Hematopoietic multipotent progenitor cell treated with erythropoietin and hydrocortisone succinate and interleukin-3 and kit ligand, for 17 days (in vitro differentiated cells): ENCODE measurements at places on chromosomes 1 and 21.

DNA sequence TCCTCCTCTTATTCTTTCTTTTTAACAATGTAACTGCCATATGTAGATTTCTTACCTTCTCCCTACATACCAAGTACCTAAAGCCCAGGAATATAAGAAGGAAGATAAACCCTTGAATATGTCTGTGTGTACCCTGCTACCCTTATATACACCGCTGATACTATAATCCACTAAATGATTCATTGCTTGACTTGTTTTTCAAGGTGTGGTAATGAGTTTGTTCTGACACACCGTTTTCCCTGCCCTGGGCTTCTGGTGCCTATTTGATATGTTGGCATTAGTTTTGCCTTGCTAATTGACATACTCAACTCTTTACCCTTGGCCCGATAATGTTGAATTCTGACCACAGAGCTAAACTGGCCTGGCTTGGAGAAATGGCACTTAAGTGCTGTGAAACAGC is 64.3 kb downstream of the IL23R start:
- no peak for DNase-seq

DNA sequence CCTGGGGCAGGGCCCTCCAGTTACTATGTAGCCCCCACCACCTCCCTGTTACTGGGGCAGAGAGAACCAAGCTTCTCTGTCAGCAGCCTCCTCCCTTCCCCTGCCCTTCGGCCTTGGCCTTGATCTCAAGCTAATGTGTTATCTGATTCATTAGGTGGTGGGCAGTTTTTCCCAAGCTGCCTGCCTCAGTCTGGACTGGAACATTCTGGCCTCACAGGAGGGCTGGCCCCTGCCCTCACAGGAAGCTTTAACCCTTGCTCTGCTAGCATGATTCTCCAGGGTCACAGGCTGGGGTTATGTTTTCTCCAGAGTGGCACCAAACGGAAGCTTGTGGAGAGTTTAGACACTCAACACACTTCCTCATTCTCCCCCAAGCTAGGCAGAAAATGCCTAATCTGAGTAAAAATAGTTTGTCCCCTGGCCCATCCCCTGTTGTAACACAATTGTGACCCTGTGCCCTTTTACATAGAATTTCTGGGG is 37.2 kb upstream of the SLC6A9 start:
- no peak for DNase-seq

GRCh38 chr1:107935396-107936064 is 29.4 kb downstream of the VAV3 start:
- DNase-seq: no peak

- no peak for DNase-seq
Measured at GRCh38 chr21:19785941-19786340, 1212.3 kb upstream of the NCAM2 start.

DNA sequence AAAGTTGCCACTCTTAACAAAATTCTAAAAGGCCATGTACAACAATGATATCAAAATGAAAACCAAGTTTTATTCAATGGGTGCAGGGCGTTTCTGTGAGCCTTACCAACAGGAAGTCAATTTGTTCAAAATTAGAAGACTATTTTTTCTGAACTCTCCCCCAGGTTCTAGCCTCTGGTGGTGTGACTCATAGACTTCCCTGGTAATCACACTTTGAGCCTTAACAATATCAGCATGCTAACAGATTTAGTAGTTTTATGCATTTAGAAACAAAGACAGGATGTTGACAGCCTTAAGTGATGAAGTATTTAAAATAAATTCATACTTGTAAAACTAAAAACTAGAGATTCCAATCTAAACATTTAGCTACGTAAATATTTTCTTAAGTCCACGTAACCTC is 88.4 kb downstream of the LRRC8C start:
- no peak for DNase-seq

DNA sequence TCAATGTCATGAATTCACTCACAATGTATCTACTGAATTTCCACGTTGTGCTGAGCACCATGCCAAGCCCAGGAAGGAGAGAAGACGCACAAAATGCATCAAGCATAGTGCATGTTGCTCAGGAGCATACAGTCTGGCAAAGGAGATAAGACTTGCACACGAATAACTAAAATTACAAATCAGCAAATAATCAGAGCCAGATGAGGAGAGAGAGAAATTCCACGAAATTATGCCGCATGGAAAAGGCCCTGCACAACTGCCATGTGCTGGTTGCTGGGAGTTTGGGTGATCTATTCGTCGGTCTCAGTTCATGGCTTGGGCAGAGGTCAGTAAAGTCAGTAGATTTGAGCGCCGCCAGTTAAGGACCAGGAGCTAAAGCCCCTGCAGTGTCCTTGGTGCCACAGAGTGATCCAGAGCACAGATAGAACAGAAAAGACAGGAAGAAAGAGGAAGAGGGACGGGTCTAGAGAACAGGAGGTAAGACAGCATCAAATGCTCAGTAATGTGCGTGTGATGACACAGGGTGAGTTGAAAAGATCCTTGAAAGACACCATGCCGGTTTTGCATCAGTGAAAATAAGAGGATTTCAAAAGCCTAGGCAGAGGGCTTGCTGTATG is 55.1 kb upstream of the ZNF281 start:
- DNase-seq: no peak

GRCh38 chr1:60697204-60697994 is 385.0 kb upstream of the NFIA start:
- DNase-seq: no peak

- no peak for DNase-seq
Measured at GRCh38 chr21:27571706-27572105, 604.8 kb upstream of the ADAMTS5 start.

DNA sequence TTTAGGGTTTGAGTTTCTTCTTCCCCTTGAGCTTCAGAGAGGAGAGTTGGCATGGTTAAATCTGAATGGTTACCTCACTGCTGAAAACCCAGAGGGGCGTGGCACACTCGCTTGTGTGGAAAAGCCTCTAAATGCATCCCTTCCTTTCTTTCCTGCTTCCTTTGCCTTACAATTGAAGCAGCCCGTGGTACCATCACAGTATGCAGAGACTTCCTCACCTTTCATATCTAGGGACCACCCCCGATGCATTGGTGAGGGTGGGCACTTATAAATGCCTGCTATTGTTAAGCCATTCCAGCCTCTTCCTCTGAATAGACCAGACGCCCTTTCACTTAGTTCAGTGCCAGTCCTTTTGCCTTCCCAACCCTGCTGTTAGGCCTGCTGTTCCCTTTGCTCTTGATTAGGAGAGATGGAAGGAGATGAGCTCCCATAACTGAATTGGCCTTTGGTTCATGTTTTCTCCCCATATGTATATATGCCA is 21.9 kb upstream of the LAX1 start:
- DNase-seq: no peak

- no peak for DNase-seq
Measured at GRCh38 chr1:64043976-64044375, 159.4 kb upstream of the UBE2U start.

DNA sequence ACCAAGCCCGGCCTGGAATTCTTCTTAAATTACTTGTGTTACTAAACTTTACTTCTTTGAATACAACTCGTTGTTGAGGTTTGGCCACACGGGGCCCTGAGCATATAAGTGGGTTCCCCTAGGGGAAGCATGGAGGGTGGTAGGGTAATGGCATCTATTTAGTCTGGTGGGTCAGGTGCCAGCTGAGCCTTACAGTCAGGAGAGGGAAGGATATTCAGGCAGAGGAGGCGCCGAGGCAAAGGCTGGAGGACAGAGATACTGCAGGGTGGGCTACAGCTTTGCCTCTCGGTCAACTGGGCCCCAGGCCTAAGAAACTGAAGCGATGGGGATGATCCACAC is 424 bp upstream of the NECAP2 start:
- no peak for DNase-seq

DNA sequence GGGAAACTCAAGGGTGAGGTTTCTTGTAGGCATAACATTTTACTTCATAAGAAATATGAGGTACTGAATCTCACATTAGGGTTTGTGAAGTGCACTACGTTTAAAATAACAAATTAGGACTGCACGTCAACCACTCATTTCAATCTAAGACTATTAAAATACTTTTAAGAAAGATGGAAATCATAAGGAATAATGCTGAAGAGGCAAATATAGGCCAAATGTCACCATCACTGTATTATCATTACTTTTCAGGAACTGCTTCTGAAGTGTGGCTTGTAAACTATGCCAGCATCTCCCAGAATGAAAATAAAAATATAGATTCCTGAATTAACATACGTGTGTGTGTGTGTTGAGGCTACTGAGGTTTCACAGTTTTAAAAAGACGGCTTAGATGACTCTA is 56.8 kb downstream of the INTS7 start:
- no peak for DNase-seq

DNA sequence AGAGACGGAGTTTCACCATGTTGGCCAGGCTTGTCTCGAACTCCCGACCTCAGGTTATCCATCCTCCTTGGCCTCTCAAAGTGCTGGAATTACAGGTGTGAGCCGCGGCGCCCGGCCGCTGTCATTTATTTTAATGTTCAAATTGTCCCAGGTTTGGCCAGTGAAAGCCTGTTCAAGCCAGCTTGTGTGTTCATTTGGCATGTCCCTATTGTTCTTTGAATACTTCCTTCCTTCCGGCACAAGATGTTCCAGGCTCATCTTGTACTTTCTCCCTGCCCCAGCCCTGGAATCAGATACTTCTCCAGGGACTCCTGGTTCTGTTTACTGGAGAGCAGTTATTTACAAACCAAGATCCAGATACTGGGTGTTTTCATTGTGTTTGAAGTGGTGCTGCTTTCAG is 37.0 kb downstream of the ZBTB8B start:
- DNase-seq: no peak

DNA sequence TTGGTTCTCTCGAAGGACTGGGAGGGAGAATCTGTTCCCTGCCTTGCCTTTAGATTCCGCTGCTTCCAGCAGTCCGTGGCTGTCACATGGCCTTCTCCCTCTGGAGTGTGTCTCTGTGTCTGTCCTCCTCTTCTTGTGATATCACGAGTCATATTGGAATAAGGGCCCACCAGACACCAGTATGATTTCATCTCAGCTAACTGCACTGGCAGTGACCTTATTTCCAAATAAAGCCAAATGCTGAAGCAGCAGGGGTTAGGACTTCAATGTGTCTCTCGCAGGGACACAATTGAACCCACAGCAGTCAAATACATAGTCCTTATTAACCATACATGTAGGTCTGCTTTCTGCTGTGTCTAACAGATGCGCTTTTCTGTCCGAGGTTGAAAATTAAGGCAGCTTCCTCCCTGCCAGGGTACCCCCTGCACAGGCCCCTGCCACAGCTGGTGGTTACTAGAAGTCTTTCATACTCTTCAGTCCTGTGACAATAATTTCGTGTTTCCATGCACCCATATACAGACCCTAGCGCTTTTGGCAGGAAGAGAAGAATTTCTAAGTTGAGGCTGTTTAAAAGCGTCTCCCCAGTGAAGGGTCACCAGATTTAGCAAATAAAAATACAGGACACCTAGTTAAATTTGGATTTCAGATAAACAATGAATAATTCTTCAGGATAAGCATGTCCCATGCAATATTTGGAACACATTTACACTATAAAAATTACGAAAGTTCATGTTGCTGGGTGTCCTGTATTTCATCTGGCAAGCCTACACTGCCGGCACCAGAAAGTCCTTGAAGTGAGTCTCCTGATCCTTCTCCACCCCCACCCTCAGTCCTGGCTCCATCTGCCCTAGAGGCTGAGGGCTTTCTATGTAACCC is 182.1 kb downstream of the ETS2 start:
- DNase-seq: no peak

DNA sequence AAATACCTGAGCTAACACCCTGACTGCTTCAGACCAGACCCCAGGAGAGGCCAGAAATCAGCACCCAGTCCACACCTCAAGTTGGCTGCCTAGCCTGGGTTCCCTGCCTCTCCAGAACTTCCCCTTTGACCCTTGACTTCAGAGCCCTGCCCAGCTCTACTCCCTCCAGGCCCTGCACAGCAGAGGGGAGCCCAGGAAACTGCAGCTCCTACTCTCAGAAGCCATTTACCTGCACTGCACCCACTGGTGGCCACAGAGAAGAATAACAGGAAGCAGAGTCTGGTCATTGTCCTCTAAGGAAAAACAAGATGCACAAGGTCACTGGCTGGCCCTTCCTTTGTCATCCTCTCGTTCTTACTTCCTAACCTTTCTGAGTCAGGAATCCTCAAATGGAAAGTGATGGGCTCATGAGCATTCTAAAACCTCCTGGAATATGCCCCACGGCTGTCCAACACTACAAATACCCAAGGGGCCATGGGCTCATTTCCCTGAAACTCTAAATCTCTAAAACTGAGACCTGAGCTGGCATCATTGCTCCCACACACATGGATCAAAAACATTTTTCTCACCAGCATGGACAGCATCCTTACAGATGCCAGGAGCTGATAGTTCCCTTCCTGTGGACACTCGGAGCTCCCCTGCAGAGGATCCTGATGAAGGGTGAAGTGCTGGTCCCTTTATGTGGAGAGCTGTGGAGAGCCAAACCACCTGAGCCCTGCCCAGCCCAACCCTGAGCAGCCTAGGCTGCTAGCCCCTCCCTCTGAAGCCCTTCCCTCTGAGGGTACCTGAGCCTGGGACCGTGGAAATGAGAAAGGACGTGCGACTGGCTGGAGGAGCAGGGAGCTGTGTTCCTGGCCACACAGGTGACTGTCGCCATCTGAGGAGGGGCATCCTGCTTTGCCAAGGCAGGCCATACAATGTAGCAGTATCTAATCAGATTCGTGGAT is at the start of gene ITLN2:
Gene ITLN2 (minus strand): TSS at position 652 of the 947 bp plus-strand sequence. CDS start 68 bp downstream, at position 584.
- peak; percentile 66 for DNase-seq

- DNase-seq: no peak
Measured at GRCh38 chr1:227654431-227654830, 80.7 kb downstream of the JMJD4 start.

GRCh38 chr1:232477728-232478127 is 152.2 kb downstream of the SIPA1L2 start:
- no peak for DNase-seq

- DNase-seq: no peak
Measured at GRCh38 chr1:83958704-83959103, 40.2 kb downstream of the TTLL7 start.

GRCh38 chr1:234897390-234897749 is 231.3 kb downstream of the TOMM20 start:
- DNase-seq: no peak

DNA sequence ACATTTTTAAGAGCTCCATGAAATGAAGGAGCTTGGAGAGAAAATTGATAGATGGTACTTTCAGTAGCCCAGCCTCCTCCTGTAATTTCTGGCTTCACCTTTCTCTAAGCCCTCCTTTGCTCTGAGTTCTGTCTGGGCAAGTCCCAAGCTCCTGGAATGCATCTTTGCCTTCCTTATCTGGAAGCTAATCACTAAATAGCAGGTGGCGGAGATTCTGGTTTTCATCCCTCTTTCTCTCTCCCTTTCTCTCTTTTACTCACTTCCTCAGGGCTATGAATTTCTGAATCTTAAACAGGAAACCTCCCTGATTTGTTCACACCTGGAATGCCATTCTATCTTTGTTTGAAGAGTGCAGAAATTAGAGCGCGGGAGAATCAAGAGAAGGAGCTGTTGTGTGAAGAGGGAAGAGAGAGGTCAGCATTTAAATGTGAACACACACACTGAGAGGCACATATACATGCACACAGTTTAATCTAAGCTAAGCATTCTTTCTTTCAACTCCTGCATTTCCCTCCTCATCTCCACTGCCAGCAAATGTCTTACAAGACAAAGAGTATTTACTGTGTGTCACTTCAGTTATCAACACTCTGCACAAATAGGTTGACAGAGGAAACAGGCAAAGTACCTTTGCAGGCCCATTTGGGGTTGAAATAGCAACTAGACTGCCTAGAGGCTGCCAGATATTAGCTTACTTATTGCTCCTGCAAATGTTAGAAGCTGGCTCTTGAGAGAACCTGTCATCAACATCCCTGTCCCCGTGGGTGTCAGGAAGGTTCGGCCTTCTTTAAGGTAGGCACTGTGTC is 199.4 kb upstream of the CAMK1G start:
- no peak for DNase-seq

GRCh38 chr1:154751690-154752089 is 118.4 kb downstream of the KCNN3 start:
- DNase-seq: no peak
